ENCODE measurements at places on chromosomes 3 and 15.

- no peak for DNase-seq
Observed at GRCh38 chr3:53188136-53188685, 27.2 kb downstream of the PRKCD start.

DNA sequence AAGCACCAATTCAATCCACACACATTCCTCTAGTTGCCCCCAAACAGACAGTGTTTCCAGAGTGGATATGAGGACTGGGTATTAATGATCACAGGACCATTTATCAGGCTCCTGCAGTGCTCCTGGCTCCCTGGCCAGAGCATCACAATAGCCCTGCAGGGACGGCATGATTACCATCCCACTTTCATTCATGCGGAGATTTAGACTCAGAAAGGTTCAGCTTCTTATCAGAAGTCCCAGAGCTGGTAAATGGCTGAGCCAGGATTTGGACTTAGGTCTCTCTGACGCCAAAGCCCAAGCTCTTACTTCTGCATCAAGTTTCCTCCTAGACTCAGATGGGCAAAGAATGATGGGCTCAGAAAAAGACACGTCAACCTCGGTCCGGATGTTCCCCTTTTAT is 2.9 kb upstream of the EPHB3 start:
- DNase-seq, result no peak

GRCh38 chr3:181683563-181683962 is 28.2 kb upstream of the SOX2 start:
- DNase-seq, result no peak

- DNase-seq, result no peak
Observed at GRCh38 chr3:101204246-101204645, 116.1 kb downstream of the IMPG2 start.

DNA sequence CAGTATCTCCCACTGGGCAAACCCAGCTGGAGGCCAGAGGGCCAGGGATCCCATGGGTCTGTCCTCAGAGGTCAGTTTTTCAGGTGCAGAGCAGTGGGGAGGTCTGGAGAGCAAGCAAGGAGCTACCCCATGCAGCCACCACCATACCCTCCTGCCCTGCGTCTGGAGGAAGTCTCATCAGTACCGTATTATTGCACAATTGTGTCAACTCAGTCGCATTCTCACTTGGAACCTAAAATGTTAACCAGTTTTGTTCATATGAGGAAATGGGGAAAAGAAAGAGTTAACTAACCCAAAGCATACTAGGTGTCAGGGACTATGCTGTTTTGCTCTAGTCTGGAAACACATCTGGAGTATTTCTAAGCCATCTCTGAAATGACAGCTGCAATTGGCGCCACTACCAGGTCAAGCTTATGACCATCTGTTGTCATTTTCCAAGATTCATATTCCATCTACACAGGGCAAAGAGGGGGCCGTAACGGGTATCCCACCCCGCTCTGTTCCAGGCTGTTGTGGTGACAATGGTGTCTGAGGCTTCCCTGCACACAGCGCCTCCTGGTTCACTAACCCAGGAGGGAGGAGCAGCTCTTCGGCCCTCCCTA is 16.9 kb upstream of the APBA2 start:
- no peak for DNase-seq

DNA sequence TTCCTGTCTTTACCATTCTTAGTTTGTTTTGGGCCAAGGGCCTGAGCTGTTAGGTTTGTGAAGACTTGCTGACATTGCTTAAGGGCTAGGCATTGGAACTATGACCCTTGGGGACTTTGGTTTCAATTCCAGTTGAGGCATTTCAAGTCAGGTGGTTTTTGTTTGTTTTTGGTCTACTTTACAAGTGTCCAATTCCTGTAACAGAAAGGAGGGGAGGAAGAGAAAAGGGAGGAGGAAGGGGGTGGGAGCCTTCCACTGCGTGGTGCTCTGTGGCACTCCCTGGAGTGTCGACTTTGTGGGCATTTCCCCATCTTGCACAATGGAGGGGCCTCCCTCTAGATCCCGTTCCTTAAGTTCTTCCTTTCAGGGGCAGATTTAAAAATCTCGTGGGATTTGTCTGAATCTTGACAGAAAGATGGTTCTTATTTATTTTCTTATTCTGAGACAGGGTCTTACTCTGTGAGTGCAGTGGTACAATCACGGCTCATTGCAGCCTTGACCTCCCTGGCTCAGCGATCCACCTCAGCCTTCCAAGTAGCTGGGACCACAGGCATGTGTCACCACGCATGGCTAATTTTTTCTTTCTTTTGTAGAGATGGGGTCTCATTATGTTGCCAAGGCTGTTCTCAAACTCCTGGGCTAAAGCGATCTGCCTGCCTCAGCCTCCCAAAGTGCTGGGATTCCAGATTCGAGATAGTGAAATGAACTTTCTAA is 59.5 kb upstream of the RYK start:
- DNase-seq, result no peak

DNA sequence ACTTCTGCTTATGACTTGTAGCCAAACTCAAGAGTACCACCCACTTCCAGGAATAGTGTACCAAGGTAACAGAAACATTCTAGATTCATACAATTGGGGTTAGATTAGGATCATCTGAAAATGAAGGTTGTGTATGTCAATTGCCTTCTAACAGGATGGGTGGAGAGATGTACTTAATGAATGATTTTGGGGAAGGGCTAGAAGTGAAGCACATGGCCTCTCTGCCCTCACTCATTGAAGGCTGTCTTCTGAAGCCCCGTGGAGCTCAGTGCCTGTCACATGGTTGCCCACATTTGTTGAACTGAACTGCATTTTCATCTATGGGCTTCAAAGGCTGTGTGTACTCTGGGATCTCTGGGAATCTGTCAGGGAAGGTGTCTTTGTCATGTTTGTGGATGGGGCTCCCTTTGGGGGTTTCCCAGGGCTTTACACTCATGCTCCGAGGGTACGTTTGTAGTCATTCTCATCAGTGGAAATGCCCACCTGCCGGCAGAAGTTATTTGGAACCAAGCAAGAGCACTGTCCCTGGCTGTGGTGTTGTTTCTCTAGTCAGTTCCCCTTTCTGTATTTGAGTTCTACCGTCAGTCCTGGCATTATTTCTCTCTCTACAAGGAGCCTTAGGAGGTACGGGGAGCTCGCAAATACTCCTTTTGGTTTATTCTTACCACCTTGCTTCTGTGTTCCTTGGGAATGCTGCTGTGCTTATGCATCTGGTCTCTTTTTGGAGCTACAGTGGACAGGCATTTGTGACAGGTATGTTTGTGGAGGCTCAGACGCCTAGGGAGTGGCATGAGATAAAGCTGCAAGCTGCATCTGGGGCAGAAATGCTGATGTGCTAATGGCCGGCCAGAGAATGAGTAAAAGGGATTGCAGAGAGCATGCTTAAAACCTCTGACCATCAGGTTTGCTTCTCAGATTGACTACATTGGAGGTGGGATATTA is 22.4 kb downstream of the CD86 start:
- DNase-seq, result peak; percentile 42

All from hematopoietic multipotent progenitor cell treated with erythropoietin and hydrocortisone succinate and interleukin-3 and kit ligand, for 6 days (in vitro differentiated cells).